ENCODE measurements at places on chromosomes 3 and 15.

GRCh38 chr15:24945711-24946110 lies 9.1 kb upstream of the SNRPN start:
- DNase-seq = no peak

GRCh38 chr3:127573401-127573800 lies 17.1 kb downstream of the TPRA1 start:
- DNase-seq = no peak

DNA sequence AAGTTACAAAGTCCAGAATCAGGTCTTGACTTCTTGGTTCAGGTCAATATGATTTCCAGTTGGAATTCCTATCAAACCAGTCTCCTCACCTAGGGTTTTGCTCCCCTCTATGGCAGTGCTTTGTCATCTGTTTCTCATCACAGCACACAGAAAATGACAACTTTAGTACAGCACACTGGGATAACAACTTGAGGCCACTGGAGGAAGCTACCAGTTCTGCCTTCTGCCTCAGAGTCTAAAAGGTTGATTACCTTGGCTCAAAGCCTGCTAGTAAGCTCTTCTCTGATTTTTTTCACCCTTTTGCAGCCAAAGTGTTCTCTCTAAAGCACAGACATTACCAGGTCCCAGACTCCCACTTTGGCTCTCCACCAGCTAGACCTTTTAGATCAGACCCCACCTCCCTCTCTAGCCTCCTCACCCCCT lies 24.8 kb upstream of the TRIM59 start:
- no peak for DNase-seq

DNA sequence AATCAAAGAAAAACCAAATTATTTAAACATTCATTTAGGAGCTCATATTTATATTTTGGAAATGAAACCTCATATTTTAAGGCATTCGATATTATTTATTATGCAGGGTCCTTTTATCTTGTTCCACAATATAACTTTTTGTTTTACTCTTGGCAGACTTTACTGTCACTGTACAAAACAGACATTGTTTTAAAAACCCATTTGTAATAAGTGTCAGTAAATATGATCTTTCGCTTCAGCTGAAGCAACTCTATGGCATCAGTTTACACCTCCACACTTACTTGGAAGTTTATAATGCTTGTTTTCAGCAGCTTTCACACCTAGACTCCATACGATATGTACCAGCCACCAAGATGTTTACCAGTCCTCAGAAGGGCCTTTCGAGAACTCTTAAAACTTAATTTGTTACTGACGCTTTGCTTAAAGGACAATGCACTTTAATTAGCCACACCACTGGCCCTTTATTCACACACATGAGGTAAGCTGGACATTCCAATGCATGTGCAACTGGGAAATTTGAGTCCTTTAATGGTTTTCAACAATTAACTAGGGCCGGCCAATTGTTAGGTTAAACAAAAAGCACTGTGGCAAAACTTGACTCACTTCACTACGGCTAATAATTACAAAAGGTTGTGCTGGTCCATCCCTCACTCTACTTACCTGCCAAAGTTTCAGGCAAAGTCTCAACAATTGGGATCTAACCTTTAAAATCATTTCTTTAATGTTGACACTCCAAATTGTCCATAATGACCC lies 16.7 kb downstream of the WWTR1 start:
- DNase-seq = no peak

Measured in stimulated activated CD8-positive, alpha-beta memory T cell treated with anti-CD3 and anti-CD28 coated beads, Interleukin-12 subunit alpha, Interleukin-12 subunit beta, amount 100 ng/mL, for 4 hours (primary cell).